Activated T-cell treated with anti-CD3 and anti-CD28 coated beads, Interleukin-2, amount 50 U/mL, for 24 hours (primary cell): ENCODE measurements at places on chromosomes 7 and 10.

DNA sequence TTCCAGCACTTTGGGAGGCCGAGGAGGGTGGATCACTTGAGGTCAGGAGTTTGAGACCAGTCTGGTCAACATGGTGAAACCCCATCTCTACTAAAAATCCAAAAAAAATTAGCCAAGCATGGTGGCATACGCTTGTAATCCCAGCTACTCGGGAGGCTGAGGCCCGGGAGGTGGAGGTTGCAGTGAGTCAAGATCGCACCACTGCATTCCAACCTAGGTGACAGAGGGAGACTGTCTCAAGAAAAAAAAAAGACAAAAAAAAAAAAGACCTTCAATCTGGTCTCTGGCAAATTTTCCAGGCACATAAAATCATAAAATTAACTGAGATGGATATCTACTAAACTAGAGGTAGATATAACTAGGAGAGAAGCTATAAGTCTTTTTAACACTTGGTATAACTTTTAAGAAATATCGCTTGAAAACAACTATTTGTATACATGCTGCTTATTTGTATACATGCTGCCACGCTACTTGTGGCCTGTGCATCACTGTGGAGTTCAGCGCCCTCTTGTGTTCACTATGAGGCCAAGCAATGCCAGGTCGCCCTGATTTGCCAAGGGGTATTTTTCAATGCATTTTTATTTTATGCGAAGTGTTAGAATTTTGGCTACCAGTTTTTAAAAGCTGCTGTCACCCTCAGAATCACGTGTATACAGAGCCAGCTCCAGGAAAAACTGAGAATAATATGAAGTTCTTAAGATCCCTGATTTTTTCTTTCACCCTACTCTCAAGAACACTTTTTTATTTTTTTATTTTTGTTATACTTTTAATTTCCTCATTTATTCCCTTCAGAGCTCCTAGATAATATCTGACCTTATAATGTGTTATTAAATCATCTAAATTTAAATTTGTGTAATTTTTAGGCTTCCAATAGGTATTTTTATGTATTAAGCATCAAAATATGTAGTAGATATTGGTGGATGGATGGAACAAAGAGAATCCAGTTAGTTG lies 26.7 kb downstream of the CYCS start:
- peak; percentile 64 for DNase-seq

GRCh38 chr7:128385988-128386925 lies 23.5 kb downstream of the IMPDH1 start:
- no peak for DNase-seq

- peak; percentile 98 for DNase-seq
Observed at GRCh38 chr7:138459413-138460175, 465 bp upstream of the TRIM24 start.

DNA sequence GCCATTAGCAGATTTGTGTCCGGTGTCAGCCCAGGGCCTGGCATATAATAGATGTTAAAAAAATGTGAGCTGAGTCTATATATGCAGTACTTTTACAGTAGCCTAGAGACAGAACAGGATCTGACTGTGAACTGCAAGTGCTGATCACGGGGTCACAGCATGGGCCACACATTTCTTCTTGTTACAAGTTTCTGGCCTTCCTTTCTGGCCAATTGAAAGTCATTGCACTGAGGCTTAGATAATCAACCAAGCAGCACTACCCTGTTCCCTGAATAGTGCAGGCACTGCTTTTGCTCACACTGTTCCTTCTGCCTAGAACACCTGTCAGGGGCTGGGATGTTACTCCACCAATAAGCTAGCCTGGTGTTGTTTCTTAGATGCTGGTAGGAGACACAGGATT lies 5.4 kb upstream of the MARVELD1 start:
- no peak for DNase-seq

GRCh38 chr7:116560021-116560970 lies 35.5 kb downstream of the CAV1 start:
- DNase-seq, result no peak
